ENCODE measurements at places on chromosomes 2 and 18.

DNA sequence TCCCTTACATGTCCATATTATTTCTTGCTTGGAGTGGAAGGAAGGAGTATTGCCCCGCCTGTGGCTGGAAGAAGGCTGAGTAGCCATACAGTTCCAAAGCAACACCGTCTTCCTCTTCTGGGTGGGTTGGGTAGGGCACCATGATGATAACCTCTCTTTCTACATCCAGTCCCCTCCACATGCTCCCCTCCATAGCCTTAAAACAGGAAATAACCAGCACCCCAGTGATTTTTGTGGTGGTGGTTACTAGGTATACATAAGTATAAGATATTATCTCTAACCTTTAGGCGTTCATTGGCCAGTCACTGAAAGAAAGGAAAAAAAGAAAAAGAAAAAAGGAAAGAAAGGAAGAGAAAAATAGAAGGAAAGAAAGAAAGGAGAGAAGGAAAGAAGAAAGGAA, 63.1 kb downstream of the CXCR4 start:
- DNase-seq = no peak

DNA sequence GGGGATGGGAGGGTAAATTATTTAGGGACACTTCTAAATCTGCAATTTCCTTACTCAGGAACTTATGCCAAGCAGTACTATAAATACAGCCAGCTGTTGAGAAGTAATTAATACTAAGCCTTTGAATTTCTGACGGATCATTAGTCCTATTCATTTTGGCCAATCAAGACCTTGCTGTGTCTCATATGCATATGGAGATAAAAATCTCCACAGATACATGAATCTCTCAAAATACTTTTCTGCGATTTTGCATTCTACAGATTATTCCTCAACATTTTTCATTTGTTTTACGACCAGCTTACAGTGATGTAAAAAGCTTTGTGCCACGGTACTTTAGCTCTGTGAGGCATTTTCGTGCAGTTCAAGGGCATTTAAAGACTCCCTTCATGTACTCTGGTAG, 16.7 kb downstream of the LANCL1 start:
- no peak for DNase-seq

DNA sequence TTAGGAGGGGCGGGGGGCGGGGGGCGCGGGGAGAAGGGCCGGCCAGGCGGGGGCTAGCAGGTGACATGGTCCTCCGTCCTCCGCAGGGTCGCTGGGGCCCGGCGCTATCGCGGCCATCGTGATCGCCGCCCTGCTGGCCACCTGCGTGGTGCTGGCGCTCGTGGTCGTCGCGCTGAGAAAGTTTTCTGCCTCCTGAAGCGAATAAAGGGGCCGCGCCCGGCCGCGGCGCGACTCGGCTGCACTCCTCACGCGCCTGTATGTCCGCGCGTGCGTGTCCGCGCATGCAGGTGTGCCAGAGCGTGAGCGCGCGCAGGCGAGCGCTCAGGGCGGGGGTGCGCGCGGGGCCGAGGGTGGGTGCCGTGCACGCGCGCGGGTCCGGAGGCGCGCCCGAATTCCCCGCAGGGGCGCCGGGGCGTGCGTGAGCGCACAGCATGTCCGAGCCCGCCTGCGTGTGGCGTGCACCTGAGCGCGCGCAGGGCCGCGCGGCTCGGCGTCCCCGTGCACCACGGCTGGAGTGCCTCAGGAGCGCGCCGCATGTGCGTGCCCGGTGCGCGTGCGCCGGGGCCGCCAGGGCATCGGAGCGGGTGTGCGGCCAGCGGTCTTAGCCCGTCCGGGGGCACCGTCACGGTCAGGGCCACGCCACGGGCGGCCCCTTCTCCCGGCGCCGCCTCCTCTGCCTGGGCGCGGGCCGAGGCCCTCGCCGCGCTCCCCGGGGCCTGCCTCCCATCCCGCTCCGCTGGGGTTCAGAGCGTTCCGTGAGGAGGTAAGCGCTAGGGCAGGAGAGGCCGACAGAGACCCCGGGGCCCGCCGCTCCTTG, 6.3 kb downstream of the SNORC start:
- DNase-seq = no peak

DNA sequence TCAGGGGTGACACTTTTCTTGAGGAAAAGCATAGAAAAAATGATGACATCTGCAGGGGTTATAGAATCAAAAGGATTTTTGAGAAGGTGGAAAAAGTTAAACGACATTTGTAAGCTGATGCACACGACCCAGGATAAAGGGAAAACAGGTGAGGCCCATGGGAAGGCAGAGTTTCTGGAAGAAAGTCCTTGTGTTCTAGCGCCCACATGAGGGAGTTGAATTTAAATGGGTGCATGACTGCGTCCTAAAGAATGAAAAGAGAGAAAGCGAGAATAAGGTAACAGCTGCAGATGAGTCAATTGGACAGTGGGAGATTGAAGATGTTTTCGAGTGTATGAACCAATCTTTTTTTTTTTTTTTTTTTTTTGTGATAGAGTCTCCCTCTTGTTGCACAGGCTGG, 158.1 kb downstream of the GALR1 start:
- no peak for DNase-seq

GRCh38 chr18:32961538-32961937, 188.7 kb upstream of the KLHL14 start:
- no peak for DNase-seq

- DNase-seq = peak; percentile 78
These were observed at the start of gene NMUR1 for GRCh38 chr2:231530099-231531011. TSS of gene NMUR1 (minus strand) at chr2:231530445. CDS start at chr2:231530361, 84 bp downstream.

GRCh38 chr2:113376253-113376912, 61.1 kb upstream of the ZNG1B start:
- DNase-seq = no peak

DNA sequence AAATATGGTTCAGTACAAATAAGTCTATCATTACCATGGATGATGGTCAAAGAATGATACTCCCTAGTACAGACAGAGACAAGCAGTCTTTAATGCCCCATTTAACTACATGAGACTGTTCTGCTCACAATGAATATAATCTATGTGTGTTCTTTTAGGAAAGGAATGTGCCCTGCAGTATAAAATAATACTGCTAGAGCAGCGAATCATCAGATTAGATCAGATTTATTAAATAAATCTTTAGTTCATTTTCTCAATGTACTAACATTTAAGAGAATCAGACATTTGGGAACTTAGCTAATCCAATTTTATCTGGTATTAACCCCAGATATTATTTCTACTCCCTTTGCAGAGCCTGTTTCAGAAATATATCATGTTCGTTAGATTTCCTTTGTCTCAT, 272.0 kb upstream of the GCFC2 start:
- DNase-seq = no peak

DNA sequence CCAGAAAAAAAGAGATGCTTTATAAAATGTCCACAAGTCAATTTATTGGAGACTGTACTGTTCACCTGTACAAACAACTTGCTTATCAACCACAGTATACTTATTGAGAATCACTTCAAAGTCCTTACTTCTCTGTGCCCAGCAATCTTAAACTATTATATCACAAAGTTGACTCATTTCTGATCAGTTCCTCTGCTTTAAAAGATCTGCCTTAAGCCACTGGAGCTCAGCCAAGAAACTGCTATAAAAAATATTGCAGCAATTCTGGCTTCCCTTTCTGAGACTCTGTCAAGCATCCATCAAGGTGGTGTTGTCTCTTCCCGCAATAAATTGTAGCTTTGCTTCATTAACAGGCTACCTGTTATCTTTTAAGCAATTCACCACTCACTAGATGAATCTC, 375.2 kb upstream of the SPHKAP start:
- DNase-seq = no peak

DNA sequence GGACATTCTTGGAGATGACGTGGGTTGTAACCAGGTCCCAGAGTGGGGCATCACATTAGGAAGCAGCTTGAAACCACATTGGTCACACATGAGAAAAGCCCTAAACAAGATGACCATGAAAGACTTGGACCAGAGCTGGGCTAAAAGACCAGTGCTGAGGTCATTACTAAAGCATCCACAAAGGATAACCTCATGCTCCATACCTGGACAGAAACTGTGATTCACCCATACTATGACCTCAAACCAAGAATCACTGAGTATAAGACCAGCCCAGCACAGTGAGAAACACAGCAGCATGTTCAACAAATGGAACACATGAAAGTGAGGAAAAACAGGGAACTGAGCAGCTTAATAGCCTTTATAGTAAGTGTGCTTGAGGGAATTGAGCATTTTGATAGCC, 635.5 kb upstream of the NETO1 start:
- DNase-seq = no peak

DNA sequence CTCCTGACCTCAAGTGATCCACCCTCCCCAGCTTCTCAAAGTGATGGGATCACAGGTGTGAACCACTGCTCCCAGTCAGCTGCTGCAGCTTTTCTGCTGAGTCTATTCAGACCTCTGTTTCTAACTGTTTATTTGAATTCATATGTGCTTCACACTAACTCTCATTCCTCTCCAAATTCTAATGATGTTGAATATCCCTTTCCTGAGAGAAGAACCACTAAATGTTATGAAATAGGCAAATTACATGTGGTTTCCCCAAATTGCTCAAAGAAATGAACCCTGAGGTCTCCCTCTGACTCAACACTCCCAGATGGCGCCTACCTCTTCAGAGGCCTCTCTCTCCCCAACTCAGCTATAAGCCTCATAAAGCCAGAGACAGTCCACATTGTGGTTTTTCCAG, 98.6 kb downstream of the IRS1 start:
- DNase-seq = no peak

DNA sequence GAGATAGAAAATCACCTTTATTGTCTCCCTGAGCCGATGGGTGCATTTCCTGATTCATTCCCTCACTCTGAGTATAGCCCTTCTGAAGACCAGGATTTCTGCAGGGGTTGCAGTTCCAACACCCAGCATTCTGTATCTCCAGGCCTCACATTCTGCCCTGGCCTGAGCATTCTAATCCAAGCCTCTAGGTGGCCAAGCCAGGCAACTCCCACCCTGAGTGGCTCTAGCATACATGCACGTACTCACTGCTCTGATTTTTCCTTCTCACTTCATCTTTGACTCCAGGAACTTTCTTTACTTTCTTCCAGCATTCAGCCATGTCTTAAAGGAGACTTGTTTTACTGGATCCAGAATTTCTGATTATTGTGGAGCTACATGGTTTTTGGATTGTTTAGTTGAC, 100.7 kb upstream of the STK39 start:
- no peak for DNase-seq

GRCh38 chr2:59896499-59897245, 656.8 kb downstream of the BCL11A start:
- no peak for DNase-seq

DNA sequence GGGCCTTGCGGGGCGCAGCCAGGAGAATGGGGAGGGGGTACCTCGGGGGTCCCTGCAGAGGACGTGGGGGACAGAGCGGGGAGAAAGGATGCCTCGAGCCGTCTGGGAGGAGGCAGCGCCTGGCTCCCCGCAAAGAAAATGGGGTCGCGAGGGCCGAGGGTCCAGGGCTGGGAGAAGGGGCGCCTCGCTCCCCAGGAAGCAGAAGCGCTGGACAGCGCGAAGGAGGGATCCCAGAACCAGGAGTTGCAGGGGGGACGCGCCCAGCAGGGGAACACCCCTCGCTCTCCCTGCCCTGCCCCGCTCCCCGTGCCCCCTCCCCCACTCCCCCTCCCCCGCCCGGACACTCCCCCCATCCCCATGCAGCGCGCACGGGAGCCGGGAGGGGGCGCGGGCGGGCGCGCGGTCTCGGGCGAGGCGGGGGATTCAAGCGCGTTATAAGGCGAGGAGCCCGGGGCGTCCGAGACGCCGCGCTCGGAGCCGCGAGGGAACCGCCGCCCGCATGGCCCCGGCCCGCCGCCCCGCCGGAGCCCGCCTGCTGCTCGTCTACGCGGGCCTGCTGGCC, at the start of gene ERFE:
ERFE (plus strand) TSS at position 462 of the 562 bp plus-strand sequence; CDS start at position 500, 38 bp downstream.
- no peak for DNase-seq

DNA sequence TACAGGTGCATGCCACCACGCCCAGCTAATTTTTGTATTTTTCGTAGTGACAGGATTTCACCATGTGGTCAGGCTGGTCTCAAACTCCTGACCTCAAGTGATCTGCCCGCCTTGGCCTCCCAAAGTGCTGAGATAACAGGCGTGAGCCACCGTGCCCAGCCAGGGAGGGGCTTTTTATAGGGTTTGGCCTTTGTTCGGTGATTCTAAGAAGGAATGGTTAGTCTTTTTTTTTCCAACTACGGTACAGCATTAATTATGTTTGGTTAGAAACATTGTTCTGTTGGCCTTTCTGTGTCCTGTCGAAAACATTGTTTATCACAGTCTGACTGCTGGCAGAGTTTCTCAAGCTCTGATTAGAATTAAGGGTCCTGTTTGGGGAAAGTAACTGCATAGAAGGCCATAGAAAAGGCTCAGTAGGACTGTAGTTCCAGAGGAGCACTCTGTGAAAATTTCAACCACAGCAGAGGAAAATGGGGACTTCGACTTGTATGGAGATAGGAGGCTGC, 19.3 kb upstream of the SMCHD1 start:
- DNase-seq = no peak

GRCh38 chr2:95275601-95276243, 1.5 kb downstream of the PROM2 start:
- no peak for DNase-seq

GRCh38 chr2:38912619-38913018, 22.9 kb downstream of the ARHGEF33 start:
- DNase-seq = no peak
